ENCODE measurements at places on chromosomes 16 and 17.

- no peak for DNase-seq
These were observed 65.2 kb downstream of the ZZEF1 start for GRCh38 chr17:4077581-4077980.

GRCh38 chr17:40557531-40558299 lies 7.6 kb downstream of the CCR7 start:
- no peak for DNase-seq

- no peak for DNase-seq
These were observed 27.2 kb downstream of the SPNS2 start for GRCh38 chr17:4525691-4526397.

- no peak for DNase-seq
These were observed 74.1 kb downstream of the SREBF1 start for GRCh38 chr17:17762744-17763105.

DNA sequence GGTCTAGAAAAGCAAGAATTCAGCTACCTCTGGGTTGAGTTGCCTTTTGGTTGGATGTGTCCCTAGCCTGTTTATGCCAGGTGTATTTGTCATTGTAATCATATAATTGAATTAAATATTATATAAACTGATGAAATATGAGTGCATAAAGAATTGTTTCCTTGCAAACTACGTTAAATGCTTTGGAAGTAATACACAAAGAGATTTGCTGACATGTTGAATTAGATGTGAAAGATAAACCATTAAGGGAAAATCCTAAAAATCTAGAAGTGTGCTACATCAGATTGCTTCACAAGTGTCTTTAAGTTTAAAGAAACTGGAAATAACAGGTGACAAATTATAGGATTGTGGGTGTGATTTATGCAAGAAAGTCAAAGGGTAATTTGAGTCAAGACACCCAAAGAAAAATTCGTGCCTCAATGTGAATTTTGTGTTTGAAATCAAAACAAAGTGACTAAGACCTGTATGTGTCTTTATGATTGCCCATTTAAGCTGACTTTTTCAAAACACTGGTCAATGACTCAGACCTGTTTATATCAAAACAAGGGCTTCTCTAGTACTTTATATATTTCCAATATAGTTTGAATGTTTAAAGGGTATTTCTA lies 5.1 kb upstream of the PYY start:
- DNase-seq: peak; percentile 50

- DNase-seq: no peak
These were observed 2.1 kb downstream of the CCL4L2 start for GRCh38 chr17:36212966-36213365.

DNA sequence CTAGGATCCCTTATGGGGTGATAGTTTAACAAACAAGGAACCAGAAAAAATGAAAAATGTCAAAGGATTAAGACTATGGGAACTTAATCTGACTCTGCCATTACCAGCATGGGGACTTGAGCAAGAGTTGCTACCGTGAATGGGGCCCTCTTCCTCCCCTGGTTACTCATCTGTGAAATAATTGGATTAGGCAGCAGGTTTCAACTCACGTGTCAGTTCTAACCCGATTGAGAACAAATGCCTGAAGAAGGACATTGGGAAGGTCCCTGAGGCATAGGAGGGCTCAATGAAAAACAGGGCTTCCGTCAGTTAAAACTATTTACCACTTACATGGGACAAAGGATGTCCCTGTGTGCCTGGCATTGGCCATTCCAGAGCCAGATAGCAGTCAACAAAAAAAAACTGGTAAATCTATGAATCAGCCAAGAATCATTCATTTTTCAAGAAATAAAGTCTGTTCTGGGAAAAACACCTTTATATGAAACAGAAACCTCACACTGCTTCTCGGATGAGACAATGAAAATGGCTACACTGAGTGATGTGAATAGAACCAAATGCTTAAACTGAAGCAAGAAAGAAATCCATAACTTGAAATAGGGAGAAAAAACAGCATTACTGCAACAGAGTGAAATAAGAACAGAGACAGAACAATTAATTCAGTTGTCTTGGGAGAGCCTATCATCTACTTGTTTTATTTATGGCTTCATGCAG lies 104.3 kb downstream of the ADAMTS18 start:
- no peak for DNase-seq

- DNase-seq: no peak
These were observed 243.5 kb downstream of the XYLT1 start for GRCh38 chr16:17227278-17227677.

DNA sequence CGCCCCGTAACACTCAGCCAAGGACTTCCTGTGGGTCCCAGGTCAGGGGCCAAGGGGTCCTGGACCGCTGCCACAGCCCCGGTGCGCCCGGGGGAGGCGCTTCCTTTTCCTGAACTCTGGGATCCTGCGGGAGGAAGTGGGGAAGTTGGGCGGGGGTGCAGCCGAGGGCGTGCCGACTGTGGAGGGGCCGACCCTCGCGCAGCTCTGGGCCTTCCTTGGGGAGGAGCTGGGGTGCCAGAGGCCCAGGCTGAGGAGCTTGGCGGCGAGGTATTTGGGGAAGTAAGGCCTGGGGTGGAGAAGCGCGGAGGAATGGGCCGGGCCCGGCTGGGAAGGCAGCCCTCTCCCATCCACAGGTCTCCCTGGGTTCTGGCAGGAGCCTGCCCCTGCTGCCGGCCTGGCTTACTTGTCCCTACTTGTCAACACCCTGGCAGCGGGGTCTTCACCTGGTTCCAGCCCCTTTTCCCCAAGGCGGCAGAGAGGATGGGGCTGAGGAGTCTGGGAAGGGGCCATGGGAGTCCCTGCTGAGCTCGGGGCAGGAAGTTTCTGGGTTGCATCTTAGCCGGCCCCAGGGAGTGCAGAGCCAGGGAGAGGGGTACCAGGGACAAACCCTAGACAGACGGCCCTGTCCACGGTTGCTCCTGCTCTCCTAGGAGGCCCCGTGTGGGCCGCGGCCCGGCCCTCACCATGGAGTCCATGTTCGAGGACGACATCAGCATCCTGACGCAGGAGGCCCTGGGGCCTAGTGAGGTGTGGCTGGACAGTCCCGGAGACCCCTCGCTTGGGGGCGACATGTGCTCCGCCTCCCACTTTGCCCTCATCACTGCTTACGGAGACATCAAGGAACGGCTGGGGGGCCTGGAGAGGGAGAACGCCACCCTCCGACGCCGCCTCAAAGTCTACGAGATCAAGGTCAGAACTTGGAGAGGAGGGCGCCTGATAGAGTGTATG lies 1.7 kb downstream of the TBKBP1 start:
- DNase-seq: peak; percentile 22

DNA sequence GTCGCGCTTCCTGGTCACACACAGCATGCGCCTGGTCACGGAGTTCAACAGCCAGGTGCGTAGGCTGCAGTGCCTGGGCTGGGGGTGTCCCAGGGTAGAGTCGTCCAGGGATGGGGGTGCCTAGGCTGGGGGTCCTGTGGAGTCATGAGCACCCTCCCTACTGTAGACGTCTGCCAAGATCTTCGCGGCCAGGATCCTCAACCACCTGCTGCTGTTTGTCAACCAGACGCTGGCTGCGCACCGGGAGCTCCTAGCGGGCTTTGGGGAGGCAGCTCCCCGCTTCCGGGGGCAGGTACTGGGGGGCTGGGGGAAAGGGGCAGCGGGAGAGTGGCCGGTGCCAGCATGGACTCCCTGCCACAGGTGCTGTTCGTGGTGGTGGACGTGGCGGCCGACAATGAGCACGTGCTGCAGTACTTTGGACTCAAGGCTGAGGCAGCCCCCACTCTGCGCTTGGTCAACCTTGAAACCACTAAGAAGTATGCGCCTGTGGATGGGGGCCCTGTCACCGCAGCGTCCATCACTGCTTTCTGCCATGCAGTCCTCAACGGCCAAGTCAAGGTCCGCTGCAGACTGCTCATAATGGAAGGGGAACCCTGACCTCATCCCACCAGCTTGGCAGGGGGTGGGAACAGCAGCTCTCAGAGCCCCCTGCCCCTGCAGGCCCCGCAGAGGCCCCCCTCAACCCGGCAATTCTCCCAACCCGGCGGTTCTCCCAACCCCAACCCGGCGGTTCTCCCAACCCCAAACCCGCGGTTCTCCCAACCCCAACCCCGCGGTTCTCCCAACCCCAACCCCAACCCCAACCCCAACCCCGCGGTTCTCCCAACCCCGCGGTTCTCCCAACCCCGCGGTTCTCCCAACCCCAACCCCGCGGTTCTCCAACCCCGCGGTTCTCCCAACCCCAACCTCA lies 2.4 kb downstream of the PDIA2 start:
- no peak for DNase-seq

GRCh38 chr16:47136099-47136842 lies 7.5 kb downstream of the NETO2 start:
- DNase-seq: peak; percentile 12

- DNase-seq: peak; percentile 33
These were observed 22.7 kb downstream of the PEMT start for GRCh38 chr17:17568772-17569195.

GRCh38 chr17:17126131-17127110 lies 79.7 kb downstream of the PLD6 start:
- no peak for DNase-seq

GRCh38 chr17:21034340-21035235 lies 8.2 kb downstream of the USP22 start:
- DNase-seq: peak; percentile 26

DNA sequence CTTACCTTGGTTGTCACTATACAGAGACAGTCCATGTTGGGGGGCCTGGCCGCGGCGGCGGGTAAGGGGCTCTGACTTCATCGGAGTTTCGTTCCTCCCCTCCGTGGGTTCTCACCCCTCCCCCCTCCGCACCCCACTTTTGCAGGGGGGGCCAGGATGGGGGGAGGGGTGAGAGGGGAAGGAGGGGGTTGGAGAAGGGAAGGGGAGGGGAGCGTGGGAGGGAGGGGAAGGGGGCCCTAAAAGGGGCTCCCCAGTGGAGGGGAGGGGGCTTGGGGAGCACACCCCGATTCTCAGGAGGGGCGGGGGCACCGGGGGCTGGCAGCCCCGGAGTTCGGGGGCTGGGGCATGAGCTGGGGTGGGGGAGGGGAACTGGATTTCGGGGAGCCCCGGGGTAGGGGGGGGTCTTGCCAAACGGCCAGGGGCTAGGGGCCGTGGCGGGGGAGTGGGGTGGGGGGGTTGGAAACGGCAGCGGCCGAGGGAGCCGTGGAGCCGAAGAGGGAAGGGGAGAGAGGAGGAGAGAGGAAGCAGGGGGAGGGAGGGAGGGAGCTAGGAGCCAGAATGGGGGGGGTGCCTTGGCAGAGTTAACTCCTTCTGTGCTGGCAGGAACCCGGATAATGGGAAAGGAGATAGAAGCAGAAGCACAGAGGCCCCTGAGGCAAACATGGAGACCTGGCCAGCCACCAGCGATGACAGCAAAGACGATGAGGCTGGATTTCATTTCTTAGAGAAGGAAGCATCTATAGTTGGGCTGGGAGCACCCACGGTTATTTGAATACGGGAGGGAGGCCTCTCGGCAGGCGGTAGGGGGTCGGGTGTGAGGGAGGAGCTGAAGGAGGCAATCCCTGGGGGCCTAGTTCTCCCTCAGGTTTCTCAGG lies 2.3 kb downstream of the DLG4 start:
- peak; percentile 78 for DNase-seq

- DNase-seq: no peak
These were observed 61.2 kb downstream of the MEAK7 start for GRCh38 chr16:84443166-84443802.

- no peak for DNase-seq
These were observed 46.1 kb upstream of the RPL38 start for GRCh38 chr17:74157366-74157765.

- DNase-seq: no peak
These were observed 119.9 kb upstream of the IRX6 start for GRCh38 chr16:55204069-55204468.

DNA sequence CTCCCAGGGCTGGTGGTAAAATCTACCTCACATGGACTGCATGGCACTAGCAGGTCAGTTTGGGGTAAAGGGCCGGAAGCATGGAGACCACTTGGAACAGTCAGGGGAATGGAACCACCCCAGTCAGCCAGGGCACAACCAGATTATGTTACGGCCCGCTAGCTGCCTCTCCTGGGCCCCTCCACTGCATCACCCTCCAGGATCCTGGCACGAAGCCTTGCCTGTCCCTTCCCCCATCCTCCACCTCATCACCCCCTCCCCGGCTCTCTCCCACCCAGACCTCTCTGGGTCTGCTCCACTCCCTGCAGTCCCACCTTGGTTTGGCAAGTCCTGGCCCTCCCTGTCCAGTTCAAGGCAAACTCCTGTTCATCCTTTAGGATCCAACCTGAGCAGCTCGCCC lies 91.7 kb downstream of the CLEC16A start:
- DNase-seq: no peak

DNA sequence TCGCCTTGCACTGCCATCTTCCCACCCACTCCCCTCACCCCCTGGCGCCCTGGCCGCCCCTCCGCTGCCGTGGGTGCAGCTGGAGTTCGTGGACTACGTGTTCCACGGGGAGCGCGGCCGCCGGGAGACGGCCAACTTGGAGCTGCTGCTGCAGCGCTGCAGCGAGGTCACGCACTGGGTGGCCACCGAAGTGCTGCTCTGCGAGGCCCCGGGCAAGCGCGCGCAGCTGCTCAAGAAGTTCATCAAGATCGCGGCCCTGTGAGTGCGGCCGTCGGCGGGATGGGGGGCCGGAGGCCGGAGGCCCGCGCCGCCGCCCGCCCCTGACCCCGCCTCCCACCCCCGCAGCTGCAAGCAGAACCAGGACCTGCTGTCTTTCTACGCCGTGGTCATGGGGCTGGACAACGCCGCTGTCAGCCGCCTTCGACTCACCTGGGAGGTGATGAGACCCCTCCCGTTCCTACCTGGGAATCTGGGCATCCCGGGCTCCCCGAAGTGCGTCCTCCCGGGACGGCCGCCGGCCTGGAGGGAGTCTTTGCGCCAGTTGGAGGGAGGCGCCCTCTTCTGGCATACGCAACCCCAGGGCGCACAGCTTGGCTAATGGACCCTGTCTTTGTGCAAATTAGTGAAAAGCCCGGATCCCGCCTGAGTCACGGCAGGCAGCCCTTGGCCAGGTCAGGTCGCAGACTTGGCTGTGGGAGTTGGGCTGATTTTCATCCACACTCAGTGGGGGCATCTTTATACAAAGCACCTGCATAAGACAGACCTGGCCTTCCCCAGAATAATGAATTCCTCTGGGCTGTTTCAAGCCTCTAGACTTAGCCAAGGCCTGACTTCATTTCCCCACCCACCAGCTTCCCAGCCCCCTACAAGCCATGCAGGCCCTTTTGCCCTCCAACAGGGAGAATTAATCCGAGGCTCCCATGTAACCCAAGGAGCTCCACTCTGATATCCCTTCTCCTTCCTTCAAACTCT lies 14.3 kb downstream of the RAPGEFL1 start:
- peak; percentile 79 for DNase-seq

GRCh38 chr16:55421226-55421625 lies 57.8 kb upstream of the MMP2 start:
- DNase-seq: no peak

DNA sequence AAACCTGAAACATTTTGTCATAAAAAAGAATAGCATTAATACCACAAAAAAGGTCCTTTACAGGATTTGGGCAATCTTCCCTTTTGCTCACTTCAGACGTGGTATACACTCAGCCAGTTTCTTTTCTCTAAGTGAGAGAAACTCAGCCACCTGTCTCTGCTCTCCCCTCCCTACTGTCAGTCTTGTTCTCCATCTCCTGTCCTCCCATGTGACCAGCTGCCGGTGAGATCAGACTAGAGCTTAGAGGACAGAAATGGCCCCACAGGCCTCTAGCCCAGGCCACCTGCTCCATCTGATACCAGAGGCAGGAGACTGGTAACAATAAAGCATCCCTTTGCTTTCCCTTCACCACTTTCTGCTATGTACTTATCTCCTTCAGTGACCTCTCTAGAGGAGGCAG lies 34.9 kb downstream of the CMC2 start:
- DNase-seq: no peak

GRCh38 chr16:69404275-69404805 lies 18.5 kb upstream of the TERF2 start:
- peak; percentile 60 for DNase-seq

- peak; percentile 42 for DNase-seq
These were observed 211.7 kb downstream of the FTO start for GRCh38 chr16:53915452-53916160.

GRCh38 chr17:81727324-81728031 lies 15.4 kb downstream of the SLC25A10 start:
- DNase-seq: no peak
